ENCODE measurements at places on chromosomes 4 and X.

DNA sequence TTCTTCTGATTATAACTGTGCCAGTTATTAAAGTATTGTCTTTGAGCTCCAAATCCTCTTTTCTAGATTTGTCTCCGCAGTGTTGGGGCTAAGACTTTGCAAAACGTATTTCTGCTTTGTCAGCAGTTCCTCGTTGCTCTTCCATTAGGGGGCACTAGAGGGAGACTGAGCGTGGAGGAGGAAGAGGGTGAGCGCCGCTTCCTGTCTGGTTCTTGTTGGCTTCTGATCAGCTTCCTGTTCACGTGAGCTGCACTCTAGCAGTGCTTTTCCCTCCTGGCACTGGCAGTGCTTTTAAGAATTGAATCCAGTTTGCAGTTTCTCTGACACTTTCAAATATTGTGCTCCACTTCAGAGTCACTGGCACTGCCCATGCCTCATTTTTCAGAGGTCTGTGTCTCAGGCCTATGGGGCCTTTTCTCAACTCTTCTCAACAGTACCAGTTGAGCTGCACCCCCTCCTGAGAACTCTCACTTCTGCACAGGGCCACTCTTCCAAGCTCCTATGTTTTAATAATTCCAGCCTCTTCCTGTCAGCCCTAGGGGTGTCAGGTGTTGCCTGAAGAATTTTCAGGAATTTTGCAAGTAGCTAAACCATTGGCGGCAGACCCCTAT is 54.4 kb upstream of the LCORL start:
- no peak for DNase-seq

DNA sequence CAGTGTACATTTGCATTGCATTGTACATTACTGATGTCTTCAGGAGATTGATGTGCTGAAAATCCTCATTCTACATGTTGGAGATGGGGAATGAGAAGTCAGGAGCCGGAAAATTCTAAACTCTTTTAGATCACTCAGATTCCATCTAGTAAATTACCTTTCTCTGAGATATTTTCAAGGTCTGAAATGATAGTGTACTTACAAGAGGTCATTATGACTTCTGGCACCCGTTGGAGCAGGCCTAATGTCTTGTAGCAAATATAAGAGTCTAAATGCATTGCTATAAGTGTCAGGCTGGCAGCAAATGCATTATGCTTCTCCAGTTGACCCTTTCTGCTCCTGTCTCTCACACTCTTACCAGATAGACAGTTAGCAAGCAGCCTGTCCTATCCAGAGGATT is 692.8 kb downstream of the GRID2 start:
- no peak for DNase-seq

DNA sequence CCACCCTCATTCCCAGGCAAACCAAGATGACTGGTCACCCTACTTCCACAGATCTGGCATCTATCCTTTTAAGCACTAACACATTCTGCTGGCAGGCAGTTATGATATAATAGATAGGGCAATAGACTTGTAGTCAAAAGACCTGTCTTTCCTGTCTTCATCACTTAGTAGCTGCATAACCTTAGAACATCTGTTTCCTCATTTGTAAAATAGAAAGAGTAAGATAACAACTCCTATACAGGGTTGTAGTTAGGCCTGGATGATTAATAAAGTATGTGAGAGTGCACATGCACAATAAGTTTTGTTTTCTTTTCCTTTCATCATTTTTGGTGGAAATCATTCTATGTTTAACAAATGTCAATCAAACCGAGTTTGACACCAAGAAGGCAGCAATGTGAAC is 72.1 kb downstream of the GPR82 start:
- no peak for DNase-seq

- no peak for DNase-seq
These were observed 133.6 kb downstream of the CBLL2 start for GRCh38 chrX:22406201-22406737.

DNA sequence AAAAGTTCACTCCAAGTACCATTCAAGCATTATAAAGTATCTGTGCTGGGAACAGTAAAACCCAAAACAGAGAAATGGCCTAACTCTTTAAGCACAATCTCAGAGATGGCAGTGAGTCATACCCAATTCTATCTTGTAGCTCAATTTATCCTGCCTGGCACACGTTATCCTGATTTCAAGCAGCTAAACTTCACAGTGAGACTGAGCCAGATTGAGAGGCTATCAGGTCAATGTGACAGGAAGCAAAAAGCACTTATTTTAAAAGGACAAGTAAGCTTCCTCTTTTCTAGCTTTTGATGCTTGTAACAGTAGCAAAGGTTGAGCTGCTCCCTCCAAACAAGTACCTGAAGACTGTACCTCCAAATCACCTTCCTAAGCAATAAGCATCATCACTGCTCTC is 324.9 kb downstream of the NAF1 start:
- DNase-seq, result no peak

DNA sequence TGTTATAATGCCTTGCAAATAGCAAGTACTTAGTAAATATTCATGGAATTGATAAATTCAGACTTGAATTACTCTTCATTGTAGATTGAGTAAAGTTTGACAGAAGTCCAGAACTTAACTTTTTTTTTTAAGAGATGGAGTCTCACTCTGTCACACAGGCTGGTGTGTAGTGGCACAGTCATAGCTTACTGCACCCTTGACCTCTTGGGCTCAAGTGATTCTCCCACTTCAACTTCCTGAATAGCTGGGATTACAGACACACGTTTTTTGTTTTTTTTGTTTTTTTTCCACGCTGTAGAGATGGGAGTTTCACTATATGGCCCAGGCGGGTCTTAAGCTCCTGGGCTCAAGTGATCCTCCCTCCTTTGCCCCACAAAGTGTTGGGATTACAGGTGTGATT is 32.1 kb downstream of the UBE2K start:
- DNase-seq, result no peak

DNA sequence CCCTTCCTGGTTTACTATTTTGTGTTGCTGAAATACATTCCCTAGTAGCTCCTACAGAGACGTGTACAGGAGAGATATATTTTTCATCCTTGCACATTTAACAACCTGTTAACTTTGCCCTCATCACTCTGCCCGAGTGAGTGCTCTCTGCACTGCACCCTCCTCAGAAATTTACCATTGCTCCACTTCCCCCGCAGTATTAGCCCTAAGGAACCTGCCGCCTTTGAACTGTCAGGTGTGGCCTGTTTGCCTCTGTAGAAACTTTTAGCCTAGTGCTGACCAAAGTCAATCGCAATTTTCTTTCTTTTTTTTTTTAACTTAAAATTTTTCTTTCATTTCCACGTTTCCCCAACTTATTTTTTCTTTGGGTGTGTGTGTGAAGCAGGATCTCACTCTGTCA is 46.6 kb upstream of the TBL1X start:
- DNase-seq, result no peak

- DNase-seq, result no peak
These were observed 316.8 kb downstream of the NAF1 start for GRCh38 chr4:162849937-162850336.

DNA sequence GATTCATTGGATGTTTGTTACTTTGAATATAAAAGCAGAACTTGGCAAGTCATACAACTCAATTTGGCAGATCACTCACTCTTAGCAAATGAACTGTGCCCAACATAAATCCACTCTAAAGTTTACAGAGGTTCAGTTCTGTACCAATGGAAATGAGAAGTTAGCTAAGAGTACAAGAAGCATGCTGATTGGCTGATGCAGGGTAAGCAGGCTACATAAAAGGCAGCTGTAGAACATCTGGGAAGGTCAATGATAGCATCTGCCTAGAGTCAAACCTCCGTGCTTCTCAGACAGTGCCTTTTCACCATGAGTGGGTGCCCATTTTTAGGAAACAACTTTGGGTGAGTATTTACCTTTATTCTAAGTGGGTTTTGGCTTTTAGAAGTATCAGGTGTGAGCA is at the start of gene TDO2:
TDO2 (plus strand) TSS at position 244 of the 400 bp plus-strand sequence; CDS start at position 307, 63 bp downstream.
- DNase-seq, result no peak

DNA sequence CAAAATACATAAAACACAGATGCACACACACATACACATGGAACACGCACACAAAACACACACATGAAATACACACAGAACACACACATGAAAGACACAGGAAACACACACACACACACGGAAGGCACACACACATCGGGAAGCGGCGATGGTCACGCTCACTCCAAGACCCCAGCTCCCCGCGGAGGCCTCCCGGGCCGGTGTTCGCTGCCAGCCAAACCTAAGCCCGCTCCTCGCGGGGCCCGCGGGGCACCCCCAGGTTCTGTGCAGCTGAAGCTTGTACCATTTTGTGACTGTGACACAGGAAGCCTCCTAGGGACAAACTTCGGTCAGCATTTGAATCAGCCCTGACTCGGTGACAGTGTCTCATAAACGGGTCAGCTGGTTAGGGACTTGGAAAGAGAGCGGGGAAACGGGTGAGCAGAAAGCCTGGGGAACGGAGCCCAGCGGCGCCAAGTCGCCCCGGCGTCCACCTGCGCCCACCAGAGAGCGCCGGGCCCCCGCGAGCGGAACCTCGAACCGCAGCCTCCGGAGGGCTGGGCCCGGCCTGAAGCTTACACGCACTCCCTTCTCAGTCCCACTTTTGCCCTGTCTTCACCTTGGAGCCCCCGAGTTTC is 32.1 kb downstream of the F11 start:
- DNase-seq, result no peak

DNA sequence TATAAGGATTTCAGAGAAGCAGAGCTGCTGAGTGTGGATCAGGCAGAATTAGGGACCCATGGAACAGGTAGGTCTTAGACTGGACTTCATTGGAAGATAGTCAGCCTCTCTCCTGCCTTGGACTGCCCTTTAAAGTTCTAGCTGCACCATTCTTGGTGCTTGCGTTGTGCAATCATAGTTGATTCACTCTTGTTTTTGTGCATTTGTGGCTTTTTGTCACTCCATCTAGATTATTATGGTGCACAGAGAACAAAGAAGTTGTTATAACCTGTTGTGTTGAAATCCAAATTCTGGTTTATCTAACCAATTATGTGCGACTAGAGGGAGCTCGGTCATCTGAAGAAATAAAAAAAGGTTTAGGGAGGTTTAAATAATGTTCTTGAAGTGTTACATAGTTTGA is 59.3 kb downstream of the JADE1 start:
- no peak for DNase-seq

GRCh38 chr4:138507522-138507921 is 265.4 kb upstream of the SLC7A11 start:
- DNase-seq, result no peak

DNA sequence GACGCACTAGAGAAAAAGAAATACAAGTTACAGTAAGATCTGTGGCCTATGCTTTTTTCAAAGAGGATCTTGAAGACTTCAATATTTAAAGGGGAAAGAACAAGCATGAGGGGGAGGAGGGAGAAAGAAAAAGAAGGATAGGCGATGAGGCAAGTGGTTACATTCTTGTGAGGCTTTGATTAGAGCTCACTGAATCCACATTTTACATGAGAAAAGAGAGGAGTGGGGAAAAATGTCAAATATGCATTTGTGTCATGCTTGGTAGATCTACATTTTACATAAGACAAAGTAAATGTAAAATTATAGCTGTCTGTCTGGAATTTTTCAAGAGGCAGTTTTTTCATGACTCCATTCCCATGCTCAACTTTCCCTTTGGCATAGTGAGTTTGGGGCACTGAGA is 965.9 kb downstream of the FSTL5 start:
- no peak for DNase-seq

DNA sequence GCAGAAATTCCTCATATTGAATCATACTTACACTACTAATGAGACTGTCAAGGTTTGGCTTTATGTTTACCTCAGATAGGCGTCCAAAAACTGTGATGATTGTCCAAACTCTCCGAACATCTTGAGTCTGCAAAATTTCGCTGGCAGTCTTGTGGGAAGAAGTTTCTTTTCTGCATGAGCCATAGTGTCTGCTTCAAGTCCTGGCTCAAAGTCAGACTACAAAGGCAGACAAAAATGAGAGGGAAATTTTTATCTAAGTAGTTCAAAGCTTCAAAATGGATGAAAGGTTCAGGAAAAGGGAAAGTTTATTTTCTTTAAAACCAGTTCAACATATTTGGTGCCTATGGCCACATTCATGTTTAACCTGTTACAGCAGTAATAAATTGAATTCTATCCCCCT is 40.7 kb downstream of the PALLD start:
- no peak for DNase-seq

GRCh38 chr4:69214716-69215115 is at the start of gene UGT2B11:
Gene UGT2B11, minus strand, starts transcription at chr4:69214748. Its CDS starts 26 bp downstream, at chr4:69214722.
- no peak for DNase-seq

- DNase-seq, result no peak
These were observed 19.3 kb upstream of the ZNF81 start for GRCh38 chrX:47817421-47817820.

GRCh38 chr4:14879683-14880082 is 122.6 kb upstream of the CPEB2 start:
- DNase-seq, result no peak

DNA sequence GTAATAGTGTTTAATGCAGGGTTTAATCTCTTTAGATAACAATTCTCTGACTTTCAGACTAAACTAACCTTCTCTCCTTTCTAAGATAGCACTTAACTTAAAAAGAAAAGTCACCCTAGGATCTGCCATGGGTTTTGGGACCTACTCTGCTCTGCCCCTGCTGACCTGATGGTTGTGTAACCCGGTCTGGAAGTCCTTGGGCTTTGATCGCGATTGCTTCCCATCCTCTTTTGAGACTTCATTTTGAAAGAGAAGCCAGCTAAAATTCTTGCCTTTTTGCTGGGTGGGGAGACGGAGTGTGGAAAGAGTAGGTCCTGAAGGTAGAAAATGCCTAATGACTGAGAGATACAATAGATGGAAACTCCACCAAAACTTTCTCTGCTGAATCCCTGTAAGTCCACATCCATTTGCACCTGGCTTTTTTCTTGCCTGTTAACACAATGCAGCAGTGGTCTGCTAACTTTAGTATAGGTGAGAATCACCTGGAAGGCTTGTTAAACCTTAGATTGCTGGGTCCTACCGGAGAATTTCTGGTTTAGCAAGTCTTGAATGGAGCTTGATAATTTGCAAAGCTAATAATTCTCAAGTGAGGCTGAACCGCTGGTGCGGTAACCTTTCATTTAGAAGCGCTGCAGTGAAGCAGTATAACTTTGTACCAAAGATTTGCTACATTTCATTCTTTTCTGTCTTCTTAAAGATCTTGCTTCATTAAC is 45.6 kb upstream of the CCSER1 start:
- DNase-seq, result no peak

DNA sequence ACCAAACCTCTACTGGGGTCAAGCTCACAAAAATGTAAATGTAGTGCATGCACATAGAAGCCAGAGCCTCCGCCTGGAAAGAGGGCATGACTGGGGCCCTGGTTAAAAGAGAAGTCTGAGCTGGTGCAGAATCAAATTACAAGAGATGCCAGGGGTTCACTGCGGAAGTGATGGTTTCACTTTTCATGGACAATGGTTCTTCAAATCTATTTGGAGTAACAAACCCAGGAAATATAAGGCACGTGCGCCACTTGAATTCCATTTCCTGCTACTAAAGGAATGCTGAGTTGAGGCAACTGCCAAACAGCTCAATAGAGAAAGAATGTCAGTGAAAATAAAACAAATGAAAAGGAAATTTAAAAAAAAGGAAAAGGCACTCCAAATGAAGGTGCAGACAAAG is 79.8 kb downstream of the FUNDC1 start:
- no peak for DNase-seq

DNA sequence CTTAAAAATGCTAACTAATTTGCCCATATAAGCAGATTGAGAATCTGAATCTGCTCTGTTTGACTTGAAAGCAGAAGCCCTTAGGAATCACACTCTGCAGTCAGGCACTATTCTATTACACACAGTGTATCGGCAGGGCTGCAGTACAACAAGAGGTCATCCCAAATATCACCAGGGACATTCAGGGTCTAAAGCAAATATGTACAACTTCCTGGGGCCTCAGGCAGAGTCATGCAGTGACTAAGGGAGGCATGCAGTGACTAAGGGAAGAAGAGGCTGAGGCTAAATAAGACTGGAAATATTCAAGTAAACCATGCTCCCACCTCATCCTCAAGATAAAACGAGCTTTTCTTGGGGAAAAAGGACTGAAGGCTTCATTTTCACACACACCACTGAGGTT is 20.9 kb downstream of the MAPK10 start:
- DNase-seq, result no peak
